Lower lobe of right lung (tissue), 2 donors: ENCODE measurements at places on chromosomes 12 and 14.

DNA sequence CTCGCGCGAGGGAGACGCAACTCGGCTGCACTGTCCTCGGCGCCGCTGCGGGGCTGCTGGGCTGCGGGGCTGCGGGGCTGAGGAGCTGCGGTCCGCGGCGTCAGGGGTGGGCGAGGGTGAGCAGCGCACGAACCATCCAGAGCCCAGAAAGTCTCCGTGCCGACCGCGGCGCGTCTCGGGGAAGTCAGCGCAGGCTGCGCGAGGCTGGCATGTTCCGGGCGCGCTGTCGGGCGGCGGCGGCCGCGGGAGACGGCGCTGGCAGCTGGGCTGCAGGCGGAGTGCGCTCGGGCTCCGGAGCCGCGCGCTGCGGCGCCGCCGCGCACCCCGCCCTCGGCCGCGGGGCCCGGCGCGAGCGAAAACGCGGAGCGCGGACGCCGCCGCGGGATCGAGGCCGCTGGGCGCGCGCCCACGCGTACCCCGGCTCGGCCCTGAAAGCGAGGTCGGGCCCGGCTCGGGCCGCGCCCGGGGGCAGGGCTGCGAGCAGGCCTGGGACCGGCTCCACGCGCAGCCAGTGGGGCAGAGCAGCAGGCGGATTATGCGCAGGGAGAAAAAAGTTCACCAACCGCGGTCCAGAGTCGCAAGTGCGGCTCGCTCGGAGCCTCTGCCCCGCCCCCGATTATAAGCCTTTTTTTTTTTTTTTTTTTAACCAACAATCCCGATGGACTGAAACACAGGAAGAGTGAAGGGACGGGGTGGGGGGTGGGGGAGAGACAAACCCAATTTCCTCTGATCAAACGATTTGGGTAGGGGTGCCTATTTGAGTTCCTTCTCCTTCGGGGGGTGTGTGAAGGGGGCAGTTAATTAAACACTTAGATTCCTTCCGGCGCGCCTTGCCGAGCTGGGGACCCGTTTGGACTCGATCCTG lies at the start of gene PRICKLE1:
Gene PRICKLE1, minus strand, starts transcription at position 282 of the 865 bp plus-strand sequence. CDS start 117,230 bp downstream, outside the sequence.
- peak; percentile 54 for DNase-seq

GRCh38 chr12:68904351-68904962 lies 28.5 kb downstream of the CPM start:
- DNase-seq = no peak

GRCh38 chr12:104944252-104944651 lies 13.8 kb downstream of the SLC41A2 start:
- DNase-seq = no peak

- no peak for DNase-seq
Measured at GRCh38 chr12:88242571-88242925, 100.4 kb downstream of the TMTC3 start.

DNA sequence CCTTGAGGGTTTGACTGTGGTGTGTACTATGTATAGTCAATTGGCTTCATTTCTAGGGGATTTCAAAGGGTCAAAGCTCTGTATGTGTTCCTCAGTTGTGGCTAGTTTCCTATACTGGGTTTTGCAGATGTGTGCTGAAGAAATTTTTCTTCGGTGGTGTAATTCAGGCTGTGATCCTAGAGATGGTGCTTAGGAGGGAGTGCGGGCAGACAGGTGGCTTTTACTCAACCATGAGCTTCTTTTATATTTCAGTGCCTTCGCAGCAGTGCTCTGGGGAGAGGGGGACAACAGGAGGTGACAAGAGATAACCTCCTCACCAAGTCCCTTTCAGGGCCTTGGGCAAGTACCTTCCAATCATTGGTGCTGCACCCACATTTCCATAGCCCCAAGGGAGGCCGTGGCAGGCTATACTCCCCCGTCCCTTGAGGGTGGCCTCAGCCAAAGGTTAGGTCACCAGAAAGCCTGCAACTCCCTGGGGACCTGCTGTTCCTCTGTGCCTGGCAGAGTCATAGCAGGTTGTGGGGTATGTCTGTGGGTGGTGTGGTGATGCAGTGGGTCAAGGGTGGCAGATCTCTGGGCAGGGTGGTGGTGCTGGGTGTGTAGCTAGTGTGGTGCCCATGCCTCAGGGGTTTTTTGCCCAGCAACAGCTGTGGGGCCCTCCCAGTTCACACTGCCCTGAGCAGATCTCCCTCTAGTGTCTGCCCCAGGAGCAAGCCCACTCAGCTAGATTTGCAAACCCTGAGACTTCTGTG lies 37.0 kb upstream of the TMX1 start:
- no peak for DNase-seq

DNA sequence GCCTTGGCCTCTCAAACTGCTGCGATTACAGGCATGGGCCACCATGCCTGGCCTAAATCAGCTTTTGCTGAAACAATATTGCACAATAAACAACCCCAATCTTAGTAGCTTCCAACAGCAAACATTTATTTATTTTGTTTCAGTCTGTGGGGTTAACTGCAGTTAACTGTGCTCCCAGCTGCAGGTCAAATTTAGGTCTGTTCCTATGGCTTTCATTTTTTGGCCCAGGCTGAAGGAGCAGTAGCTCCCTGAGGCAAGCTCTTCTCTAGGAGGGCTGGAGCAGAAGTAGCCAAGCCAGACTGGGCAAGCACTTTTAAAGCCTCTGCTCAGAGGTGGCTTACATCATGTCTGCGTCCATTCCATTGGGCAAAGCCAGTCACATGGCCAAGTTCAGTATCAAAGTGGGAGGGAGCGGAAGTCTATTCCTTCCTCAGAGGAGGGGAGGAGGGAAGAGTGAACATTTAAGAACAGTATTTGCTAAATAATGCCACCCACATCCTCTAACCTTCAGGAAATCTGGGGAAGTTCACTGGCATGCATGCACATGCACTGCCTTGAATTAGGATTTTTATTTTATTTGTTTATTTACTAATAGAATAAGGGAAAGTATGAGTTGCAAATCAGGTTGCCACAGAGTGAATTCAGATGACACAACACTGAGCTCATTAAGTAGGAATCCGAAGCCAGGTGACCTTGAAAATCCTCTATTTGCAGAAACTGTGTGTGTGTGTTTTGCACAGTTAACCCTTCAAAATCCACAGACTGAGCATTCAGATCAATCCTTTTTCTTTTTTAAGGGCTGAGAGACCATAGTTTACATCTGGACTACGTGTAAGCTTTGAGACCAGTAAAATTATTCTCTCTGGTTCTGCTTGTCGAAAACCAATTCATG lies 122.0 kb upstream of the SEL1L start:
- no peak for DNase-seq

DNA sequence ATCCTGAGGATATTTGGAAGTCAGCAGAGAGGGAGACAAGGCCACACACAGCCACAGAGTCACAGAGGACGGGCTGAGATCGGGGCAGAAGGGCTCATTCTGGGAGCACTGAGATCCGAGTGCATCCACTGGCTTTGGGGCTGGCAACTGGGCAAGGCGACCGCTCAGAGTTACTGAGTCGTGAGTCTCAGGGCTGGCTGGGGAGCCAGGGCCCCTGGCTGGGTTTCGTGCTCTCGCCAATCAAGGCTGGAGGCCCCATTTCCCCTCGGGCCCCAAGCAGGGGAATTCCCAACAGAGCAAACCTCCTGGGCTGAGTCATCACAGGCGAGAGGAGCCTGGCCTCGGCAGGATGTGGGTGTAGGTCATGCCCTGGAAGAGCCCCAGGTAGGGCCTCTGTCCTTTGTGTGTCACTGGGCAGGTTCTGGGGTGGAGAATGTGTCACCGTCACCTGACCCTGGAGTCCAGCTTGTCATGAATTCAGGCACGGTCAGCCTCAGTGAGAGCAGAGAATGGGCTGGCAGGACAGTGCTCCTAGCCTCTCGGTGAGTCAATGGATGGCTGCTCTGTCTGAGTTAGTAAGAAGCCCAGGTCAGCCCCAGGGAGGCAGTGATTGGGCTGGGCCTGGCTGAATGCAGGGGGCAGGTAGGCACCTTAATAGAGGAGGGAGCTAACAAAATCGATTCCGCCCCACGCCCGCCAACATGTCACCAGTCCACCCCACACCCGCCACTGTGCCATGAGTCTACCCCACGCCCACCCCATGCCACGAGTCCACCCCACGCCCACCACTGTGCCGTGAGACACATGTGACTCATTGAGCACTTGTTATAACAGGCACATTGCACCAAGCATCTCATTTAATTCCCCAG lies 16.9 kb downstream of the ASB2 start:
- peak; percentile 67 for DNase-seq
